ENCODE measurements at places on chromosomes 1 and 21.

- peak; percentile 97 for DNase-seq
Measured at GRCh38 chr1:205121660-205122488, at the start of gene RBBP5. RBBP5 (minus strand) TSS chr1:205121978; CDS start chr1:205121873, 105 bp downstream.

- no peak for DNase-seq
Measured at GRCh38 chr1:19885821-19886220, 3.6 kb downstream of the OTUD3 start.

GRCh38 chr1:230568676-230569075 is 73.6 kb upstream of the COG2 start:
- no peak for DNase-seq

DNA sequence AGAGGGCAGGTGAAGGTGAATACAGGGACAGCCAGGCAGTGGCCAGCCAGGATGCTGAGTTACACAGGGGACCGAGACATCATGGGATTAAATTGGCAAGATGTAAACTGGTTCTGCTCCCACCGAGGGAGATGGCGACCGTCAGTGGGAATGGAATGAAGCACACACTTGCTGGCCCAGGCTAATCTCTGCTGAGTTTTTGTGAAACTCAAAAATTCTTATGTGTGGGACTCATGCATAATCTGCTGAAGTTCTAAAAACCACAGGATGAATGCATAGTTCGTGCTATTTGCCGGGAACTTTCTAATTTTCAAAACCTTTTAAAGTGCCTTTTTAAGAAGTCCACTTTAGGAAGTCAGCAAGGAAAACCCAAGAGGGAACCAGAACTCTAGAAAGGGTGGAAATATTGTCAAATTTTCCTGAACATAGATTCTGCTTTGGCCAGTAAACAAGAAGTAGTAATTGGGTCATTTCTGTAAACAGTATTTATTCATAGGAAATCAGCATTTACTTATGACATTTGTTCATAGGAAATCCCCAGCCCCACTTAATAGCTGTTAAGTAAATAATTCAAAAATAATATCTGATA is 85.4 kb upstream of the ROR1 start:
- DNase-seq = no peak

DNA sequence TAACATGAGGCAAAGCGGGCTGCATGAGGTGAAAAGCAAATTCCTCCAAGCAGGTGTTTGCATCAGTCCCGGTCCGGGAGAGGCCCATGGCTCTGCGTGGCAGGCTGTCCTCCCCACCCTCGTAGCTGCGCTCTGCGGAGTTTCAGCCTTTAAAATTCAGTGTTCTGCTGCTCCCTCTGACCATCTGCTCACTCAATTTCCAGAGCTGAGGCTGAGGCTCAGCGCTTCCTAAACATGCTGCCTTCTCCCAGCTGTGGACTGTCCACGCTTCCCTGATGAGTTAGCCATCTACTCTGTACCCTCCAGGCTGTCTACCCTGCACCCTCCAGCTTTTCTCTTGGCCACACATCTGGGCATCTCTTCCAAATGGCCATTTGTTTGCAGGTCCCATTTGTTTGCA is 87.7 kb downstream of the KCNJ6 start:
- DNase-seq = no peak

DNA sequence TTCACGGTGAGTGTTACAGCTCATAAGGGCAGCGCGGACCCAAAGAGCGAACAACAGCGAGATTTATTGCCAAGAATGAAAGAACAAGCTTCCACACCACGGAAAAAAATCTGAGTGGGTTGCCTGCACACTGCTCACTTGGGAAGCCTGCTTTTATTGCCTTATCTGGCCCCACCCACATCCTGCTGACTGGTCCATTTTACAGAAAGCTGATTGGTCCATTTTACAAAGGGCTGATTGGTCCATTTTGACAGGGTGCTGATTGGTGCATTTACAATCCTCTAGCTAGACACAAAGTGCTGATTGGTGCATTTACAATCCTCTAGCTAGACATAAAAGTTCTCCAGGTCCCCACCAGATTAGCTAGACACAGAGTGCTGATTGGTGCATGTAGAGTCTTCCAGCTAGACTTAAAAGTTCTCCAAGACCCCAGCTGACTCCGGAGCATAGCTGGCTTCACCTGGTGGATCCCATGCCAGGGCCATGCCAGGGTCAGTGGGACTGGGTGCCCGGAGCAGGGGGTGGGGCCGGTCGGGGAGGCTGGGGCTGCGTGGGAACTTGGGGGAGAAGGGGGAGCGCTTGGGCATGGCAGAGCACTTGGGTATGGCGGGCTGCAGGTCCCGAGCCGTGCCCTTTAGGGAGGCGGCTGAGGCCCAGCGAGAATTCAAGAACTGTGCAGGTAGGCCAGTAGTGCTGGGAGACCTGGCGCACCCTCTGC is 75.4 kb upstream of the ATP1A1 start:
- DNase-seq = no peak

GRCh38 chr1:33899746-33900145 is 35.9 kb downstream of the HMGB4 start:
- no peak for DNase-seq

- DNase-seq = no peak
Measured at GRCh38 chr1:159005161-159005560, 4.5 kb upstream of the IFI16 start.

GRCh38 chr1:125085720-125086591 is 3901.2 kb downstream of the SRGAP2C start:
- no peak for DNase-seq

DNA sequence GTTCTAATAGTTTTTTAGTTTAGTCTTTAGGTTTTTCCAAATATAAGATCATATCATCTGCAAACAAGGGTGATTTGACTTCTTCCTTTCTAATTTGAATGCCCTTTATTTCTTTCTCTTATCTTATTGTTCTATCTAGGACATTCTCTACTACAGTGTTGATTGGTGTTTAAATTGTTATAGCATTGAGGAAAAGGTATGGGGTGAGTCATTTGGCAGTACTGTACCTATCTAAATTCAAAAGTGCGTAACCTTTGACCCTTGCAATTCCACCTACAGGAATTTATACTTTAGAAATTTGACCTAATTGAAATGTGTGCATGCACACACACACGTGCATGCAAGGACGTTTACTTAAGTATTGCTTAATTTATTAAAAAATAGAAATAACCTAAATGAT is 78.3 kb downstream of the MAB21L3 start:
- DNase-seq = no peak

DNA sequence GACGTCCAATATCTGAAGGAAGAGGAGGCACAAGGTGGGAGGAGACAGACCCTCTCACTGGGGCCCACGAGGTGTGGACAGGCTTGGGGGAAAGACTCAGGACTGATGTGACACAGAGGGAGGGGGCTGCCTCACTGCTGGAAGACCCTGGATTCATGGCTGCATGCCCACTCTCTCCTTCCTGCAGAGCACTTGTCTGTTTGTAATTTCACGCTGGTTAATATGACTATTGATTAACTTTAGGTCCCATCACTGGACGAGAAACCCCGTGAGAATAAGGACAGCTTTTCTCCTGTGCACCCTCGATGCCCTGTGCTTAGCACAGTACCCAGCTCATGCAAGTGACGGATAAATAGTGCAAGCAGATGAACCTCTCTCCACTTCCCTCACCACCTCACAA is 35.1 kb downstream of the CACNA1S start:
- no peak for DNase-seq

DNA sequence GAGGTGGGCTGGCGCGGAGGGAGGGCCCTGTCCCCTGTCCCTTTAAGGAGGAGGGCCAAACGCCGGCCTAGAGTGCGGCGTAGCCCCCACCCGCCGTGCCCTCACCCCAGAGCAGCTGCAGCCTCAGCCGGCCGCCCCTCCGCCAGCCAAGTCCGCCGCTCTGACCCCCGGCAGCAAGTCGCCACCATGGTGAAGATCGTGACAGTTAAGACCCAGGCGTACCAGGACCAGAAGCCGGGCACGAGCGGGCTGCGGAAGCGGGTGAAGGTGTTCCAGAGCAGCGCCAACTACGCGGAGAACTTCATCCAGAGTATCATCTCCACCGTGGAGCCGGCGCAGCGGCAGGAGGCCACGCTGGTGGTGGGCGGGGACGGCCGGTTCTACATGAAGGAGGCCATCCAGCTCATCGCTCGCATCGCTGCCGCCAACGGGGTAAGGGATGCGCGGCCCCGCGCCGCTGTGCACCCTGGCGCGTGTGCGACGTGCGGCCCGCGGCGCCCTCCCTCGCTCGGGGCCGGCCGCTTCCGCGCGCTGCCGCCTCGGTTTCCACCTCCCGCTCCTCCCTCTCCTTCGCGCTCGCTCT is at the start of gene PGM1:
Gene PGM1 (plus strand): TSS at position 109 of the 583 bp plus-strand sequence. CDS start 78 bp downstream, at position 187.
- peak; percentile 80 for DNase-seq

DNA sequence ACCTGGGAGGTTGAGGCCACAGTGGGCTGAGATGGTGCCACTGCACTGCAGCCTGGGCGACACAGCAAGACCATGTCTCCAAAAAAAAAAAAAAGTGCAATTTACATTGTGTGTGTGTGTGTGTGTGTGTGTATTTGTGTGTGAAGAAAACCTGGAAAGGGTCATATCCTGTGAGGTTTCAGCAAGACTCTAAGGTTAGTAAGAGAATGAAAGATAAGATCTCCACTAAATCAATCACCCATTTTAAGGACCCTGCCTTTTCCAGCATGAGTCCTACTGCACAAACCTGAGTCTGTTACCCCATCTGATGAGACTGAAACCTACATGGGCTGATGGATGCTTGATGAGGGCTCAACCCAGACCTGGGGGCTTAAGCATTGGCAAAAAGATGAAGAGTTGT is 4.9 kb upstream of the C1orf74 start:
- DNase-seq = no peak

GRCh38 chr1:36620142-36620541 is 137.4 kb upstream of the CSF3R start:
- no peak for DNase-seq

DNA sequence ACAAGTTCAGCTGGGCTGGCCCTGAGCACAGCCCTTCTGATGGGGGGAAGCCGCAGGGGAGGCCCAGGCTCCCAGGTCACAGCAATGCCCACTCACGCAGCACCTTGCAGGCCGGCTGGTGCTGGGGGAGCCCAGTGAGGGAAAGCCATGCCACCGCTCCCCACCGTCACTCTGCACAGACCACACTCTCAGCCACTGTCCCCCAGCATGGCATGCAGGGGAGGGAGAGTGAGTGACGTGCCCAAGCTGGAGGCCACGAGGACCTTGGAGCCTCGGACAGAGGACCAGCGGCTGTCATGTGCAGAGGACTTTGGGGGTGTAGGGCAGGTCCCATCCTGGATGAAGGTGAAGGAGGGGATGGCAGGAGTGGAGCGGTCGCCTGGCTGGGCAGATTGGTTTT is 25.1 kb downstream of the SLC45A1 start:
- no peak for DNase-seq

GRCh38 chr1:167469280-167469965 is 48.9 kb downstream of the CD247 start:
- no peak for DNase-seq

DNA sequence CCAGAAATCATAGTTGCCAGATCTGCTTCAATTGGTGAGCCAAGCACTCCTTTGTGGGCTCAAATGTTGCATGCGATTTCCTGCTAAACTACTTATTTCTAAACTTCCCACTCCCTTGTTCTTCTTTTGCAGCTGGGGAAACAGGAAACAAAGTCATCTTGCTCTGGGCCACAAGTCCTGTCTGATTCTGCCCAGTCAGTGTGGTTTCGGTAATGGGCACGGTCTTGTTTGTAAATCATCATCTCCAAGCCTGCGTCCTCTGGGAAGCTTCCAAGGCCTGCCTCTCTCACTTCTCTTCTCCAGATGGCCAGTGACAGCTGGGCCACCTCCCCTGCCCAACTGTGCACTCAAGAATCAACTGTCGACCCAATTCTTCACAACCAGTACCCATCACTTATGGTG is 4.4 kb downstream of the S100A8 start:
- peak; percentile 57 for DNase-seq

- DNase-seq = no peak
Measured at GRCh38 chr21:39153373-39153772, 29.9 kb downstream of the PSMG1 start.

- DNase-seq = no peak
Measured at GRCh38 chr1:19300211-19300610, 11.6 kb upstream of the AKR7A3 start.

- DNase-seq = peak; percentile 32
Measured at GRCh38 chr21:14603202-14603601, 57.1 kb upstream of the SAMSN1 start.

DNA sequence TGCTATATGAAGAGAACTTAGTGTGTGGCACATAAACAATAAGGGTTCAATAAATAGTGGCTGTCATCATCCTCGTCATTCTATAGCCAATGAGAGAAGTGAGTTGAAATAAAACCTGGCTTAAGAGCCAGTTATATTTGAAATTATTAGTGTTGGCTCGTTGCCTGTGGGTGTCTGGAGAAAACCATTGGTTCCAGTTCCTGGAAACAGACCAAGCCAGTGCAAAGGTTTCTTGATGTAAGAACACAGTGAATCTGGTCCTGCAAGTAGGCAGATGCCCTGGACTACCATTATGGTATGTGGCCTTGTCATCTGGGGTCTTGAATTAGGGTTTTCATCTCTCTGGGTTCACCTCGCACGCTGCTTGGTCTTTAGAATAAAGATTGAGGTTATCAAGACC is 43.3 kb downstream of the URB2 start:
- no peak for DNase-seq

DNA sequence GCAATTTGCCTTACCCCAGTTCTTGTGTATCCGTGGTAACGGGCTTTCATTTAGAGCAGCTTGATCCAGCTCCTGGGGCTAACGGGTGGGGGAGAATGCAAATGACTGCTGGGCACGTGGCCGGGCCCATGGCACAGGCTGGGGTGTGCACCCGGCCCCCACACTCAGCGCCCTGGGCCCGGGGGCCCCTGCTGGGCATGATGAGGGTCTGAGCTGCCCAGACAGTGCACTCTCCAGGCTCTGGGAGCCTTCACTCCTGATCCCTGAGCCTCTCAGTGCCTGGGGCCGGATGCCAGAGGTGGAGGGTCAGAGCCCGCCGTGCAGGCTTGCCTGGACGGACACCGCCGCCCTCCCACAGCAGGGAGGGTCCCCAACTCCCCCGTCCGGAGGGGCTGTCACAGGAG is 20.1 kb upstream of the PEX10 start:
- DNase-seq = no peak
